ENCODE measurements at places on chromosomes 1 and 21.

DNA sequence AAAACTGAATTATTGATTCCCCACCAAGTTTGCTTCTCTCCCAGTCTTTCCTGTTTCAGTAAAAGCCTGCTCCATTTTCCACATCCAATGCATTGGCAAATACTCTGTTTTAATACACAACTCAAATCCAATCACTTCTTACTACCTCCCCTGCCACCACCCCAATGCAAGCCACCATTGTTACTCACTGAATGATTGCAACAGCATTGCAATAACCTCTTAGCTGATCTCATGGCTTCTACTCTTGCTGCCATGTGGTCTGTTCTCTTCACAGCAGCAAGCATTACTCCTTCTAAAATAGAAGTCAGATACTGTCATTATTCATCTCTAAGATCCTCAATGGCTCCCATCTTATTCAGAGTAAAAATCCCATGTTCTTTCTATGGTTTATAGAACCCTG is 123.4 kb downstream of the ATP6V1G3 start:
- DNase-seq: no peak

DNA sequence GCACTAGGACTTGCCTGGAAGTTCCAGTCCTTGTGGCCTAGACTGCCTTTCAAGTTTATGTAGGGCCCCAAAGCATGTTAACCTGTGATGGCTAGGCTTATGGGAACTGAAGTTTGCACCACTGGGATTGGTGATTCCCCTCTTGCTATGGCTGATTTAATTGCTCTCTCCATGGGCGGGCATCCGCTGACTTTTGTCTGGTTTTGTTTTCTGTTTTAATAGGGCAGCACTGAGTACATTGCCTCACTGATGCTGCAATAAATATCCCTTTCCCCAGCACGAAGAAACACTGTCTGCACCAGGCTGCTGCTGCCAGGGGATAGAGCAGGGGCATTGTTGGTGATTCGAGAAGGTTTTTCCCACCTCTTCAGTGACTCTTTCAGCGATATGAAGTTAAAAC is 73.3 kb upstream of the PDE4B start:
- DNase-seq: no peak

DNA sequence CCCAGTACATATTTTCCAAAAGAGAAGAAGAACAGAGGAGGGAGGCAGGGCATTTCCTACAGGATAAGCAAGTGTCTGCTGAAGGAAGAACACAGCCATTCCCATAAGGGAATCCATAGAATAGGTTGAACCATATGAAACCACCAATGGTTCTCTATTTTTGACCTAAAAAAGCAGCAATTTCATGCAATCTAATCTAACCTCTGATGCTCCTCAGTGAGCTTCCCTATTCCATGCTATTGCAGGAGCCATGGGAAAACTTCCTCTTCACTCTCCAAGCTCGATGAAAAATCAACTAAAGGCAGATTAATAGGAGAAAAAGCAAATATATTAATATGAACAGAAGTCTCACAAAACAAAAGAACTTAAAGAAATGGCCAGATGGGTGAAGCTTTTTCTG is 50.5 kb downstream of the SIPA1L2 start:
- no peak for DNase-seq

DNA sequence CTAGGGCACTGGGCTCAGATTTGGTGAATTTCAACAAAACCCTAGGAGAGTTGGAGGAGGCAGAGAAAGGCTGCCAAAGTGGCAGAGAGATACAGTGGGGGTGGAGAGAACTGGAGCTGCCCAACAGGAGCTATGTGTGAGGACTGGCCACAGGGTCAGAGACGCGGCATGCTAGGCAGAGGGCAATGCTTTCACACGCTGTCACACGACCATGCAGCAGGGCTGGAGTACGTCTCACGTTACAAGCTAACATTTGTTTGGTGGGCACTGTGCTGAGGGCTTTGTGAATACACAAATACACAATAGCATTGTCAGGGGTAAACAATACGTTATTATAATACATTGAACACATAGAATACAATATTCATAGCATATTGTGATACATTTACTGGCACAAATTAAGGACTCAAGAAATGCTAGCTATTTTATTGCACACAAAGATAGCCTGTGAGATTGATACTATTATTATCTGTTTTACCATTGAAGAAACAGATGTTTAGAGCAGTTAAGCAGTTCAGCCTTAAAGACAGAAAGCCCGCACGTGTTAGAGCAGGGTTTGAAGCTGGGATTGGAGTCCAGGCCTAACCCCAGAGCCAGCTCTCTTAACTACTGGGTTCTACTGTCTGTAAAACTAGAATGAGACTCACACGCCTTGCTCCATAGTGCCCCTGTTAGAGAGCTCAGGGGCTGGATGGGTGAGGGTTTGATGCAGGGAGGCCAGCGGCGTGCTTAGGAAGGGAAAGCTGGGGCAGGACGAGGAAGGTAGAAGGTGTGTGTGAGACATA is 4.5 kb downstream of the RAB7B start:
- DNase-seq: no peak

DNA sequence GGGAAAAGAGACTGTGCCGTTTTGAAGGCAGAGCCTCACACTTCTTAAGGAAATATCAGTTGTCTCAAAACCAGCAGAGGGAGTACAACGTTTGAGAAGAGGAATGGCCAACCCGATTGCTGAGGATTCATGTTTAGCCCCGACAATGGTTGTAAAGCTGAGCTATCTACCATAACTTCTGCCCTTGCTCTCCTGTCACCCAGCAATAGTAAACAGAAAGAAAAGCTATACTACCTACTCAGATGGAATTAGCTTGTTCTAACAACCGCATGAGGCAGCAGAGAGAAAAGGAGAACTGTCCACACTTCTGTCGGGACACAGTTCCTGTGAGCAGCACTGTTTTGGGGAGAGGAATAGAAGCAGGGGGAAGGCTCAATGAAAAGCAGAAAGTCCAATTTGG is 91.2 kb downstream of the SLC45A1 start:
- no peak for DNase-seq

DNA sequence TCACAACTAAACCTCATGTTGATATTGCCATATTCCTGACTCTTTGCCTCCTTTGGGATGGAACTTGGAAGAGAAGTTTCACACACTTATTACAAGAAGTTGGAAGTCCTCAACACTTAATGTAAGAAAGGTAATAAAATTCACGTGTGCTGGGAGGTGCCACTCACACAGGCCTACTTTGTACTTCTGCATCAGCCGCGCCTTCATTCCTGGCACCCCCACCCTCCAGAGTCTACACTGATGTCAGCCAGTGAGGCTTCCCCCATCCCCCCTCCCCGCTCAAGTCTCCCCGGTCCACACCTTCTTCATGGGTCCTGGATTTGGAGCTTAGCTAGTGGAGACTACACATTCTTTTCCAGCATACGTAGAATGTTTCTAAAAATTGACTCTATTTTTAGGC is 24.8 kb upstream of the SLC45A1 start:
- DNase-seq: no peak

GRCh38 chr1:88698140-88698539 is 14.1 kb downstream of the PKN2 start:
- DNase-seq: no peak

DNA sequence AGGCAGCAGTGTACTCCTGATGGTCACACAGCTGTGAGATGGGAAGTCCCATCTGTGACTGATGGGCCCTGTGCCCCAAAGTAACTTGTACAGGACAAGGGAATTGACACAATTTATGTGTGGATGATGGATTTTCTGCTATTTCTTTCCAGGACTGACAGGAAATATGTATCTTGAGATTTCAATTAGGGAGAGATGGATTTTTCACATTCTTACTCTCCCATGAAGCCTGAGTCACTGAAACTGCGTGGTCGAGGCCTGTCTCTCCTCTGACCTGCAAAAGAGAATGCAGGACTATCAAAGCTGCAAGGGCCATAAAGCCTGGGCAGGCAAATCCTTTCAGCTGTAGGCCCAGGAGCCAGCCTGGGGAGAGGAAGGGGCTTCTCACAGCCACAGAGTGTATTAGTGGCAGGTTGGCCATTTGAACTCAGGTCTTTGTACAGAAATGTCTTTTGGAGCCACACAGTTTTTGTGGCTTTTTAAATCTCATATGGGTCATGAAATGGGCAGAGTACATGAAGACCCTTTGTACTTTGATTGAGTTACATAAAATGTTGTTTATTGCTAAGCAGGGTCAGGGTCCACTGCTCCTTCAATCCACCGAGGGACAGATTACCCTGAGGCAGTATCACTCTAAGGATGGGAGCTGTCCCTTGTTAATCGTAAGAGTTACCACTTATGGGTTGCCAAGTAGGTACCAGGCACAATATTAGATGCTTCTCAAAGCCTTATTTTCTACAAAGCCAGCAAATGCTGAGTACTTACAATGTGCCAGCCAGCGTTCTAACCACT is 14.8 kb downstream of the ALX3 start:
- no peak for DNase-seq

DNA sequence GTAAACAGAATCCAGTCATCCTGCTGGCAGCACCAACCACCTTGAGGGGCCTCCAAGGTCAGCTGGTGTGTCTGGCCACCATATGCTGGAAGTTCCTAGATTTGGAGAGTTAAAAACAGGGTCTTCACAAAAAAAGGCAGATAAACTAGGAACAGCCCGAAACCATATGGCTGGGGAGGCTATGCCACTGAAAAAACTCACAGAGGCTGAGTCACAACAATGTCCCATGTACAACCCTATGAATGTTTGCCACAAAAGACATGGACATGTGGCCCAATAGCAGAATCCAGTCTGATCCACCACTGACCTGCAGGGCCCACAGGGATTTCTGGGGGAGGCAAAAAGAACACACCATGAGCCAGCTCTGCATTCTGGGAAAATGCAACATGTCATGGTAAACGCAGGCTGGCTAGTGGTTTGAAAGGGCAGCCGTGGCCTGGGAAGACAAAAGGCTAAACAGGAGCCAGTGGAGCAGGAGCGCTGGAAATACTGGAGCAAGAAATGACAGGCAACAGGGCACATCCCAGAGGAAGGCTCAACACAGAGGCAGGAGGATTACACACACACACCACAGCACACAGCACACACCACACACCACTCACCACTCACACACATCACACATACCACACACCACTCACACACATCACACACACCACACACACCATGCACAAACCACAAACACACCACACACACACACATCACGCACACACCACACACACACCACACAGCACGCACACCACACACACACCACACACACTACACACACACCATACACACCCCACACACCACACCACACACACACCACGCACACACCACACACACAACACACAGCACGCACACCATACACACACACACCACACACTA is 55.4 kb downstream of the HSF2BP start:
- no peak for DNase-seq
